ENCODE measurements at places on chromosomes 7 and 10.
A peak's percentile ranks its signal among the peaks of the same experiment; 100 is the strongest.

GRCh38 chr10:16832351-16833080 lies 15.3 kb upstream of the RSU1 start:
- no peak for DNase-seq

DNA sequence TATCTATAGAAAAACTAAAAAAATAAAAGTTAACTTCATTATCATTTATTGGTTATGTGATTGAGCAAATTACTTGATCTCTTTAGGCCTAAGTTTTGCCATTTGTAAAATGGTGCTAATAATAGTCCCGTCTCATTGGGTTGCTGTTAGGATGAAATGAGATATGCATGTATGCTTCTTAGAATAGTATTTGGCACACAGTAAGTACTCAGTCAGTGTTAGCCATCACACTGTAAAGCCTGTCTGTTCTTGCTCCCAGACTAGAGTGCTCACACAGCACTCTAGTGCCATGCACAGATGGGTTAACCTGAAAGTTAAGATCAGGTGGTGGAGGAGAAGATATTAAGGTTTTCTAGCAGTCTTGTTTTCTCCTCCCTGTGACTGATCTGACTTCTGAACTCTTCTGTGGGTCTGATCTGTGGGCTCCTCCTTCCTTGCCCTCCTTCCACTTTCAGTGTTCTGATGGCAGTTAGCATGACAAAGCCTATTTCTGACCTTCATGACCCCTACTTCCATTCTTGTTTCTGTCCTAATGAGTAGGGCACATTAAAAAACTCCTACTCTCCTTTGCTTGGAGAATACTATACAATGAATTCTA lies 167.5 kb downstream of the RNLS start:
- no peak for DNase-seq

DNA sequence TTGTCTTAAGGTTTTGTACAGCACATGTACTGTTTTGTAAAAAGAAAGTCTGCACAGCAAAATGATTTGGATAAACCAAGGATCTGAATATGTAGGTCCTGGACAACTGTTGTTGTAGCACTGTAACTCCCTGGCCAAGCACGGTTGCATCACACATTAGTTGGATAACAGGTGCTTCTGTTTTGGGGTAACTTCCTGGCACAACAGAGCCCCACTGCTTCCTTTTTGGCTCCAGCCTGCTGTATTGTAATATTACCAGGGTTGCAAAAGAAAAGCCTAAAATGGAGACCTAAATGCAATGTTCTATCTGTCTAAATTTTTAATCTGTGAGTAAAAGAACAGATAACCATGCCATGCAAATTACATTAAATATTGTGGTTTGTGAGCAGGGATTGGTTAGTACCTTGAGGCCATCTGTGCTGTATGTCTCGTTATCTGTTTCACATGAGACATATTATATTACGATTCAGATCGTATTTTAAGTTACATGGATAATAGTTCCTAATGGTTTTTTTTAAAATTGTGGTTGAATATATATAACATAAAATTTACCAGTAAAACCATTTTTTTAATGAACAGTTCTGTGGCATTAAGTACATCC lies 27.5 kb upstream of the WAC start:
- DNase-seq = no peak

DNA sequence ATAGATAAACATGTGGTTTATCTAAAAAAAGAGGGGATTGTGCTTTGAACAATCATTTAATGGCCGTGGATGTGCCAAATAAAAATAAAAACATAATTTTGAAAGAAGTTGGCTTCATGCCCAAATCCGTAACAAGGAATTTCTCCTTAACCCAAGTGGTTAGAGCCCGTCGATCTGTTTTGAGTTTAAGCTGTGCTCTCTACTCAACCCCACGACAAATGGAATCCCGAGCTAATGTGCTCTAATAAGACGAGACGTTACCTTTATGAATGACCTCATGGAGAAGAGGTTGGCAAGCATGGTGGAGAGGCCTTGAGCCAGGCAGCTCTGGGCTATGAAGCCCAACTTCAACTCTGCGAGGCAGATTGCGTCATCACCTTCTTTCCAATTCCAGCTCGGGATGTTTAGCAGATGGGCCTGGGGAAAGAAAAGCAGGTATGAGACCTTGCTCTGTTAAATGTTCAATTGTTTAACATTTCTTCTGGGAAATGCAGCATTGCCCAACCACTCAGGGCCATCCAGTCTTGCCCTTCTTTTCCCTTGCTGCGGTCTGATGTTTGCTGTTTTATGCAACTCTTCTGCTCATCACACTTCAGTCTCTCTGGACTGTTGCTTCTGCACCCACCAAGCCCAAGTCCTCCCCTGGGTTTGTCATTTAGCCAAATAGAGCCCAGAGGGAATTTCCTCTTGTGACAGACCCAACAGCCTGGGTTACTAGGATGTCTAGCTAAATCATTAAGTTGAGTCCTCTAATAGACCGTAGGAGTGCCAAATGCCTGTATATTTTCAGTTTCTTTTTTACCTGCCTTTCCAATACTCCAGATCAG lies 564.6 kb downstream of the KCNMA1 start:
- no peak for DNase-seq

DNA sequence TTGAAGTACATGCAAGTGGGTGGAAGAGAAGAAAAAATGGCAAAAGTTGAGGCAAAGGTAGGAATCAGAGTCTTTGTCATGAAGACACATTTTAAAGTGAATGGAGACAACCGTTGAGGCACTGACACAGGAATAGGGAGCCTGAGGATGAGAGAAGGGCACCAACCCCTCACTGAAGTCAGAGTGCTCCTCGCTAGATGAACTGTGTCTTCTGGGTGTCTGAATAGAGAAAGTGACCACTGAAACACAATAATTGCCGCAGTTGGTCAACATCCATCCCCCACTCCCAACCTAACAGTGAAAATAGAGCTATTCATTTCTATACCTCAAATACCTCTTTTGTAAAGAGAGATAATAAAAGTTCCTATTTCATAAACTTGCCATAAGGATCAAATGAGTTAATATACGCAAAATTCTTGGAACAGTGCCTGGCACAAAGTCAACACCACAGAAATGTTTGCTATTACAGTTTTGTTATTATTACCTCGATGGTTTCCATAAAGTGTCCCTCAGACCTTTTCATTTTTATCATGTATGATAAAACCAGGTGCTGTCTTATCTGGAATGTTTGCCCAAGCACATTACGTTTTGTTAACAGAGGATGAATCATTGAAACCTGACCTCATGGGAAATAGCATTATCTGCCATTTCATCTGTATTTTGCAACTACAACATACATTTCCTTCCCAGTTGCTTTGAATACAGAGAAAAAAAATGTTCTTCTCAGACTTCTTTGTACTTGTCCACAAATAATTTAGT lies 61.8 kb upstream of the SP4 start:
- DNase-seq = no peak

- DNase-seq = no peak
These were observed 45.4 kb downstream of the VIM start for GRCh38 chr10:17273403-17273802.

GRCh38 chr7:41880107-41880506 lies 177.2 kb upstream of the INHBA start:
- no peak for DNase-seq

DNA sequence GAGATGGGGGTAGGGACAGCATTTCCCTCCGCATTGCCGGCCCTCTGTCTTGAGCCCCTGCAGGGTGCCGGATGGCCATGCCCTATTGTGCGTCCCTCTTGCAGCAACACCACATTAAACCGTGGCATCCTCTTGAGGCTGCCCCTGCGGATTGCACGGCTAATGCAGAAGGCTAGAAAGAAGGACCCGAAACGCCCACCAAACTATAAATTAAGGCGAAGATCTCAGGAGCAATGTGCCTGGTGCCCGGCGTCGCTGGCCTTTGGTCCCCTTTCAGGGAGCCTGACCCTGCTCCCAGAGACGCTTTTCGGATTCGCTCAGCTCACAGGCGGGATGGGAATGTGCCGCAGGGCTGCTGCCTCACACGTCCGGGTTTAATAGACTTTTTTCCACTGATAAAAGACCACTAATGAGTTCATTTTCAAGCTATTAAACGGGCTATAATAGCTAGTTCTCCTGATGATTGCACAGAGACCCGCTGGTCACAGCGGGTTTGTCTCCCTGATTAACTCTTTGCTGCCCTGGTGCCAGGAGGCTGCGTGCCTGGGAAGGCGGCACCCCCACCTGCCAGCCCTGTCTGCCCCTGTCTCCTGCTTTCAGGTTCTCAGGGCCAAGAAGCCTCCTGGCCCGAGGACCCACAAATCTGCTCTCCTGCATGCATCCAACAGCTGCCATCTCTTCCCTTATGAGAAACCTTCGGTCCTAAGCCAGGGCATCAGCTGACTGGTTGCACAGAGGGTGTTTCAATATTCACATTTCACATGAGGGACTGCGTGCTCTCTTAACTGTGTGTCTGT lies 128.3 kb downstream of the ADARB2 start:
- DNase-seq = peak; percentile 69

DNA sequence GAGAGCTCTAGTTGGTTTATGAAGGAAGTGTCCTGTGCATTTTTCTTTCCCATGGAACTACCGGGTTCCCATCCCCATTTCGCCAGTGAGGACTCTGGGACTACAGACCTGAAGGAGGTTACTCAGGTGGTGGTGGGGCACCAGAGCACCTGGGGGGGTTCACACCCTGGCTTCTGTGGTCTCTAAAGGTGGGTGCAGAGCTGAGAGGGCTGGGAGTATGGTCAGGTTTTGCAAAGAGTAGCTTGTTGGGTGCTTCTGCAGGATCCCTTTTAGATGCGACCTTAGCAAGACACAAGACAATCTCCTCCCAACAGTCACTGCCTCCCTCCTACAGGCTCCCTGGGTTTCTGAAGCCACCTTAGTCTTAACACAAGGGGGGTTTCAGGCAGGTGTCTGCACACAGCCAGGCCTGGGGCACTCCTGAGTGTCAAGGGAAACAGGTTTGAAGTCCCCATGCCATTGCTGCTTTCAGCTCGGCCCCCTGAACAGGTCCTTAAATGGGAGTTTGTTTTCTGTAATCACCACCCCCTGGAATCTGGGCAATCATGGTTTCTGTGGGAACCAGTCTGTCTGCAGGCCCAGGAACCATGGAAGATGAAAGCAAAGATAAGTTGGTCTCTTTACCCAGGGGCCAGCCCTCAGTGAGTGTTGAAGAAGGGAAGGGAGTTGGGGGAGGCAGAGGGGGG lies 9.9 kb upstream of the CXCL12 start:
- no peak for DNase-seq
